Omental fat pad (tissue), 4 donors: ENCODE measurements at places on chromosomes 5 and 9. TPM values are rescaled to one million over a fixed set of nuclear protein-coding genes. Genes with fewer than 3 reads are reported as not detected.

The FAM81B gene
- total RNA-seq, result 8.8 TPM

The IL11RA gene
- total RNA-seq, result 13.3 TPM

DNA sequence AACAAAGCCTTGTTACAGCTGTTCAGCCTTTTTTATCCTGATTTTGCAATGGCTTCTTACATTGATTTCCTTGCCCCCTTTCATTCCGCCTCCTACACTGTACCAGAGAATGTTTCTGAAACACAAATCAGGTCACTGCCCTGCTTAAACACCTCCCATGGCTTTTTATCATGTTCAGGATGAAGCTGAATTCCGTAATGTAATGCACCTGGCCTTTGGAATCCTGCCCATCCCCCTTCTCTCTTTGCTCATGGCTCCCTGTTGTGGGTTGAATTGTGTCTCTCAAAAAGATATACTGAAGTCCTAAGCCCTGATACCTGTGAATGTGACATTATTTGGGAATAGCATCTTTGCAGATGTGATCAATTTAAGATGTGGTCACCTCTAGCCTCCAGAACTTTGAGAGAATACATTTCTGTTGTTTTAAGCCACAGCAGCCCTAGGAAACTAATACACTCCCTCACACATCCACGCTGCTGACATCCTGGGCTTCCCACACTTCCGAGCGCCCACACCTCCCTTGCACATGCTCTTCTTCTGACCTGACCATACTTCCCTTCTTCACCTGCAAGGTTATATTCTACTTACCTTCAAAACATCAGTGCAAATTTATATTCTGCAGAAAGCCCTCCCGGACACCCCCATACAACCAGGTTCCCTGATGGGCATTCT, 101.2 kb downstream of the DNAH5 start:
- DNase-seq, result no peak

DNA sequence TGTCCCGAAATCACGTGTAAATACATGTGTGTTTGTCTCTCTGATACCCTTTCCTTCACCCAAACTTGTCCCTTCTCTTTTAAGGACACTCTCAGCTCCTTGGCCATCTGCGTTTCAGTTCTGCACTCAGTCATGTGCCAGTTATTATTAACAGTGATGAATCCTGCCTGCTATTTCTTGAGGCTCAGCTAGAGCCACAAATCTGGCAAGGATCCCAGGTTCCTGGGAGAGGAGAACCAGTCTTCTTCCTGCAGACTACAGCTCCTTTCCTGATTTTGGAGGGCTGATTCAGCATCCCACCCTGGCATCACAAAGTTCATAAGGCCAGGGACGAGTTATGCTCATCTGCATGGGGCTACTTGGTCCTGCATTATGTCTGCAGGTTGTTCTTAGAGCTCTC, 5.6 kb downstream of the MAMDC2 start:
- DNase-seq, result no peak

GRCh38 chr5:29263915-29264351, 1929.6 kb upstream of the CDH6 start:
- no peak for DNase-seq
